Foreskin keratinocyte (primary cell): ENCODE measurements at places on chromosomes 3 and 15. TPM values are rescaled to one million over a fixed set of nuclear protein-coding genes. Genes with fewer than 3 reads are reported as not detected.

- peak; percentile 21 for DNase-seq
These were observed 133.7 kb downstream of the ANXA2 start for GRCh38 chr15:60264088-60264487.

GRCh38 chr3:162780313-162780712 lies 1283.7 kb downstream of the OTOL1 start:
- no peak for DNase-seq

Gene CPEB1
- 0.03 TPM in 1 of 2 replicates, not detected in the other for polyA plus RNA-seq

Gene ZIC4
- polyA plus RNA-seq = not detected in 2 replicates

Gene BNIP2
- polyA plus RNA-seq = 28.0 and 30.1 TPM in 2 replicates
